ENCODE measurements at places on chromosomes 7 and 10.

GRCh38 chr7:18086165-18087025 lies 58.7 kb upstream of the PRPS1L1 start:
- no peak for DNase-seq

- DNase-seq: no peak
Observed at GRCh38 chr10:12844811-12845483, 156.6 kb downstream of the CCDC3 start.

DNA sequence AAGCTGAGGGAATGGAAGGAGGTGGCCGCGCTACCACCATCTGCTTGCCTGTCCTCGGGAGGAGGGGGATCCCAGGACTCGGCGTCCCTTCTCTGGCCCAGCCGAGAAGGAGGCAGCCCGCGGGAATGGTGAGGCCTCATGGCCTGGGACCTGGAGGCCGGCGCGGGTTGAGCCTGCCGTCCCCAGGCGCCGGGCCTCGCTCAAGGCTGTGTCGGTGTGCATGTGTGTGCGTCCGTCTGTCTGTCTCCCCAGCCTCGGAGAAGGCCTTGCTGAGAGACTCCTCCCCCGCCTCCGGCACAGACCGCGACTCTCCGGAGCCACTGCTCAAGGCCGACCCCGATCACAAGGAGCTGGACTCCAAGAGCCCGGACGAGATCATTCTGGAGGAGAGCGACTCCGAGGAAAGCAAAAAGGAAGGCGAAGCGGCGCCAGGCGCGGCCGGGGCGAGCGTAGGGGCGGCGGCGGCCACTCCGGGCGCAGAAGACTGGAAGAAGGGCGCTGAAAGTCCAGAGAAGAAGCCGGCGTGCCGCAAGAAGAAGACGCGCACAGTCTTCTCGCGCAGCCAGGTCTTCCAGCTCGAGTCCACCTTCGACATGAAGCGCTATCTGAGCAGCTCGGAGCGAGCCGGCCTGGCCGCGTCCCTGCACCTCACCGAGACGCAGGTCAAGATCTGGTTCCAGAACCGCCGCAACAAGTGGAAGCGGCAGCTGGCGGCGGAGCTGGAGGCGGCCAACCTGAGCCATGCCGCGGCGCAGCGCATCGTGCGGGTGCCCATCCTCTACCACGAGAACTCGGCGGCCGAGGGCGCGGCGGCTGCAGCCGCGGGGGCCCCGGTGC lies 1.3 kb downstream of the HMX3 start:
- DNase-seq: no peak

- no peak for DNase-seq
Observed at GRCh38 chr10:31820778-31821369, 107.8 kb downstream of the ARHGAP12 start.

DNA sequence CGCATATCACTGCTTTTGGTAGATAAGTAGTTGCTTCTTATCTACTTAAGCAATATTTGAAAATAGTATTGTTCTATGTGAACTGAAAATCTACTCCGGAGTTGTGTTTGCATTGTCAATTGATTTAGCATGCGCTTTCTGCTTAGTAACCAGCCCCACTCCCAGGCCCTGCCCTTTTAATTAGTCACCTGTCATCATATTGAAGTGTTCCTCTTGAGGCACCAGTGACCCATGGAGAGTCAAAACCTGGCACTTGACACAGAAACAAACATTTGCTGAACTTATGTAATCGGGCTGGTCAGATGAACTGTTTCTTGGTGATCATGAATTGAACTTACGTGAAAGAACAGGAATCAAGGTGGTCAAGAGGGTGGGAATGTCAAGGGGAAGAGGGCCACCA lies 27.8 kb upstream of the CDHR3 start:
- DNase-seq: no peak

- no peak for DNase-seq
Observed at GRCh38 chr10:15842556-15843169, 17.6 kb downstream of the MINDY3 start.

DNA sequence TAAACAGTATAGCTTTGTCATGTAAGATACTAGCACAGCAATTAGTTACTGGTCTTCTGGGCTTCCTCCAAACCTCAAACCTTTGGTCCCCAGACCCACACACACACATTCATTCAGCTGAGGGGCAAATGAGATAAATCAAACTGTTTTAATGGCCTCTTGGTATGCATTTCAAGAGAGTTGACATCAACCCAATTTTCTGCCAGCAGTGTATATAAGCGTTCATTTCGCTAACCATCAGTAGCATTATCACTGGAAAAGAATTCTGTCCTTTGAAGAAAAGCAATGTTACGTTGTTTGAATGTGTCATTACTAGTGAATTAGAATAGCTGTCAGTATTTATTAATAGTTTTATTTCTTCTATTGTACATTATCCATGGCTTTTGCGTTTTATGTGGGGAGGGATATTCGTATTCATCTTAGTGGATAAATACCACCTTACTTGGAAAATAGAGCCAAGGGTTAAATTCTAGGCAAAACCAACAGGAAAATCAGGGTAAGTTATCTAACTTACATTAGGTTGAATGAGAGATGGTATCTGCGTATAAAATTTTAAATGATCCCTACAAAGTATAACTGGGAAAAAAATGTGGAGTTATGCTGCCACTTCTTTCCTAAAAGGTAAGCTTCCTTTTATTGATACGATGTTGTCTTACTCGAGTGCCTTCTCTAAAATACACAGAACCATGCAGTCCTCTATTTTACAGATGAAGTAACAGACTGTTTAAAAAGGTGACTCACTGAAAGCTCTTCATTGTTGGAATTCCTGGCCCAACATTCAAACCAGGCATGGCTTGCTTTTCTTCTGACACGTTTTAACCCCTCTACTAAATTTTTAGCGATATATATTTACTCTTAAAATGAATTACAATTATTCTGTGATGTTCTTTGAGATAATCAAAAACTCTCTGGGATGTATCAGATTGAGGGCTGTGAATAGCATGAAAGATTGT lies 2.0 kb upstream of the ZMYND11 start:
- no peak for DNase-seq

- no peak for DNase-seq
Observed at GRCh38 chr7:24720283-24720682, 37.0 kb downstream of the GSDME start.

GRCh38 chr7:139455789-139456188 lies 27.7 kb downstream of the KLRG2 start:
- no peak for DNase-seq

- DNase-seq: no peak
Observed at GRCh38 chr7:41058986-41059741, 643.7 kb downstream of the INHBA start.

DNA sequence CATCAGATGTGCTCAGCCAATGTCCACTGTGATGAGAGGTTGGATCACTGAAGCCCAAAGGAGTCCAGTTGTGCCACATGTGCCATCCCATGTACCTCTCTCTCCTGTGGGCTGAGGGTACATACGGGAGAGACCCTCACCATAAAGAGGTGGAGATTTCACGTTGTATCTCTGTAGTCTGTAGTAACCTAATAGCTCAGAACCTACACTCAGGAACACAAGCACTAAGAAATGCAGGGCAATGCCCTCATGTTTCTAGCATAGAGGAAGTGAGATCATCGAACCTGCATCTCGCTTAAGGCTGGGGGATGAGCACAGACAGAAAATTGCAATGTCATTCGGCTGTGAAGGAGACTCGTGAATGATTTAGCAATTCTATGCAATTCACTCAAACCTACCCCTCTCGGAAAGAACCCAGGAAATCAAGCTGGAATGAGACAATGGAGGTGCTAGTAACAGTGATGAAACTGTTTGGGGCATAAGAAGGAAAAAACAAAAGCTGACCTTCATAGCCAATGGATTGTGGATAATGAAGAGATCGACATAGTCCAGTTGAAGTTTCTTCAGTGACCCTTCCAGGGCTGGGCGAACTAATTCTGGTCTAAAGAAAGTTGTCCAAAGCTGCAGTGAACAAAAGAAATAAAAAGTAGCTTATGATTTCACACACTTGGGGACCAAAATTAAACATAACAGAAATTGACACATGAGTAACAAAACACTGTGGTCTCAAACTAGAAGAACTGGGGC lies 80.3 kb upstream of the UCN3 start:
- DNase-seq: no peak

- DNase-seq: no peak
Observed at GRCh38 chr10:1142596-1142995, 86.4 kb downstream of the WDR37 start.

All from activated CD8-positive, alpha-beta memory T cell treated with anti-CD3 and anti-CD28 coated beads for 1 hour (primary cell).